Stimulated activated CD8-positive, alpha-beta memory T cell treated with anti-CD3 and anti-CD28 coated beads, Interleukin-2, amount 100 ng/mL, for 1 hour (primary cell): ENCODE measurements at places on chromosomes 1 and 21.
A peak's percentile ranks its signal among the peaks of the same experiment; 100 is the strongest.

- peak; percentile 24 for DNase-seq
Measured at GRCh38 chr21:33374450-33375096, 28.6 kb upstream of the IFNGR2 start.

DNA sequence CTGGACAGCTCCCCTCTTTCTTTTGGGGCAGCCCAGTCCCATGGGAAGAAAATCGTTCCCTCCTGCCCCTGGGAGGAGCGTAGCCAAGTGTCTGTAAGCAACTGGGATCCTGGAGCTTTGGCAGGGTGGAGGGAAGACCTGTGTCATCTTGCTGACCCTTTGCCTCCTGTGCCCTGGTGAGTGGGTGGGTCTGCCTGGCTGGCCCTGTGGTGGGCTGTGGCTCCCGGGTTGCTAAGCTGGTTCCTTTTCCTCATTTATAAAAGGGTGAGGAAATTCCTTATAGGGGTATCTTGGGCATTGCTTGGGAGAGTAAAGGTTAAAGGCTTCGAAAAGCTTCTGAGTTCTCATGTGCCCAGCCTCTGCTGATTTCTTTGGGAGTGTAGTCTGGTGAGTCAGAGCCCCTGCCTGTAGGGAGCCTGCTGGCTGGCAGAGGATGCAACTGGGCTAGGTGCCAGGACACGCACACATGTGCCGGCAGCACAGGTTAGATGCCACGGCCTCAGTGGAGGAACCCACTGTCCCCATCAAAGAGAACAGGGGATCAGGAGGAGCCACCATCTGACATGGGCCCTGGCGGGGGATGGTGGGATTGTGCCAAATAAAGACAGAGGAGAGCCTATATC is 85.2 kb downstream of the ARHGEF10L start:
- no peak for DNase-seq

DNA sequence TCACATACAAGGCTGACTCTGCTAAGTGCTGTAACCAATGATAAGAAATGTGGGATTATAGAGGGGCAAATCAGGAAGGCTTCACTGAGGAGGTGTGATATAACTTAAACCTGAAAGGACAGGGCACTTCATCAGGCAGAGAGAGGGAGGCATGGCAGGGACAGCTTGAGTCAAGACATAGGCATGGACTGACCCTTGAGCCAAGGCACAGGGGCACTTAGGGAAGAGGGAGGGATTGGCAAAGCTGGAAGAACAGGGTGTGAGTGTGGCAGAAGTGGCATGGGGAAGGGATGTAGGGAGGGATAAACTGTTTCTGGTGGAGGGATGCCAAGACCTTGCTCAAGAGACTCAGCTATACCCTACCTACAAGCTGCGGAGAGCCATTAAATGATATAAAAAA is 81.3 kb downstream of the PLXNA2 start:
- DNase-seq = no peak

GRCh38 chr1:2977886-2978611 is 43.2 kb upstream of the ACTRT2 start:
- DNase-seq = no peak

- DNase-seq = no peak
Measured at GRCh38 chr1:27525296-27526272, 35.6 kb upstream of the WASF2 start.

DNA sequence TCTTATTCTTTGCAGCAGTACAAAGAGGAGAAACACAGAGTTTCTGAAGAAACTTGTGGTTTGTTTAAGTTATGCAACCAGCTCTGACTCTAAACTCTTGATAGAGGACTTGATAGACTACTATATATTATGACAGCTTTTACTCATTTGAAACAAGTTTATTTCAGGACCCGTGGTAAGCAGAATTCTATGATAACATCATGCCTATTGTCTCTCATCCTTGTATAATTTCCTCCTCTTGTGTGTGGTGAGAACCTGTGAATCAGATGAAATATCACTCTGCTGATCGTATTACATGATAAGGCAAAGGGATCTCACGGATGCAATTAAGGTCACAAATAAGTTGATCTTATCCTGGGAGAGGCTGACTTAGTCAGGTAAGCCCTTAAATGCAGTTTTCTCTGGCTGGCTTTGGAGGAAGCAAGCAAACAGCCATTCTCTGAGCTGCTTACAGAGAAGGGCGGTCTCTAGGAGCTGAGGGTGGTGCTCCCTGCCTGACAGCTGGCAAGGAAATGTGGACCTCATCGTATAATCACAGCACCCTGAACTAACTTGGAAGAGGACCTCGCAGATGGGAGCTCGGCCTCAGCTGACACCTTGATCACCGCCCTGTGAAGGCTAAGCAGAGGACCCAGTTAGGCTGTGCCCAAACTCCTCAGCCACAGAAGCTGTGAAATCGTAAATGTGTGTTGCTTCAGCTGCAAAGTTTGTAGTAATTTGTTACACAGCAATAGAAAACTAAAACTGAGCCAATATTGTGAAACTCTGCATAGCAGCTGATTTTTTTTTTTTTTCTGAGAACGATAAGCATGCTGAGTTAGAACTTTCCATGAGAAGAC is 151.1 kb upstream of the DPT start:
- DNase-seq = no peak

GRCh38 chr1:18668750-18669404 is 38.2 kb downstream of the PAX7 start:
- DNase-seq = no peak

DNA sequence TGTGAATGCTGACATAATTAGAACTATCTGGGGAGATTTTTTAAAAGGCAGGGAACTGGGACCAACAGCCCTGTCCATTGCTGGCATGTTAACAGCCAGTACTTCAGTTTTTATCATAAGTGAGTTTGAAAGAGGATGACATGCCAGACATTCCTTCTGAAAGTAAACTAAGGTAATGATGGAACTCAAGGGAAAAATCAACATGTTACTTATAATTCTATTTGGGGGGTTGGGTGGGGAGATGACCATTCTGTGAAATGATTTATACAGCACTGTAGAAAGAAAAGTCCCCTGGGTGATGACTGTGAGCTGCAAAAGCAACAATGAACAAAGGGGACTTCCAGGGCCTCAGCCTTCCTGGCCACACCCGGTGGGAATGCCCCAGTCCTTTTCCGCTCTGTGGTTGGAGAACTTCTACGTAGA is 5.4 kb upstream of the LAMC2 start:
- DNase-seq = no peak

DNA sequence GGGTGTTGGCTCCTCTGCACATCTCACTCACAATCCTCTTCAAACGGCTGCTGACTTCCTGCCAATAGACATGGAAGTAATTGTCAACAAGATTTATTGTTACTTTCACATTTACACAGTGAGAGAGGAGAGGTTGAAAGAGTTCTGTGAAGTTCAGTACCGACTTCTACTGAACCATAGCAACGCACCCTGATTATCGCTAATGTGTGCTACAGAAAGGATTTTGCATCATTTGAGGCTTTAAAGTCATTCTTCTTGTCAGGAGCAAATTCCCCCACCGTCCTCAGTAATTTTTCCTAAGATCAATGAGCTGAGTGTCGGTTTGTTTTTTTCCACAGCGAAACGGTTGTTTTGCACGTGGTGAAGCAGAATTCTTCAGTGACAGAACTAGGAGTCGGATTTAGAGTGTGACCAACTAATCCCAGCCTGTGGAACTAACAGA is 361.0 kb downstream of the ADGRL2 start:
- no peak for DNase-seq

DNA sequence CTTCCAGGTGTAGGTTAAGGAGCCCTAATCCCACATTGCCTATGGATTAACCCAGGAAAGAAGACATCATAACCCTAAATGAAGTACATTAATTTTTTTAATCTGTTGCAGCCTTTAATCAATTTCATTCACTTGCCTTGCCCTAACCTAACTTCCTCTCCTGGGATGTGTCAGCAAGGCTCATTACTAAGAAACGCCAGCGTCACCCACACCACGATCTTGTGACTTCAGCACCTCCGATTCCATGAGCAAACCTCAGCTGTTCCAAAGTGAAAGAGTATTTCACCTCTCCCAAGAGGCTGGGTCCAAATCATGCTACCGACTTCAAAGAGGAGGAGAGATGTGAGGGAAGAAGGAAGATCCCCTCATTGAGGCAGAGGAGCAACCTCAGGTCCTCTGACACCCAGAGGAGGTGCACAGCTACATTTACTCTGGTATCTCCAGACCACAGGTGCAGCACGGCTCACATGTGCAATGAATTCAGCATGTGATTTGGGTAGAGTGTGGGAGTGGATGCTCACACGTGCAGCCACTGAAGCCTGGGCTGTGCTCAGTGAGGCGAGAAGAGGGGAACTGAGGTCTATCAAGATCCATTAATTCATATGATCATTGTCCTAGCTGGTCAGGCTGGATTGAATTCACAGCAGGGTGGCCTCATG is 134.1 kb downstream of the SLC30A10 start:
- no peak for DNase-seq

DNA sequence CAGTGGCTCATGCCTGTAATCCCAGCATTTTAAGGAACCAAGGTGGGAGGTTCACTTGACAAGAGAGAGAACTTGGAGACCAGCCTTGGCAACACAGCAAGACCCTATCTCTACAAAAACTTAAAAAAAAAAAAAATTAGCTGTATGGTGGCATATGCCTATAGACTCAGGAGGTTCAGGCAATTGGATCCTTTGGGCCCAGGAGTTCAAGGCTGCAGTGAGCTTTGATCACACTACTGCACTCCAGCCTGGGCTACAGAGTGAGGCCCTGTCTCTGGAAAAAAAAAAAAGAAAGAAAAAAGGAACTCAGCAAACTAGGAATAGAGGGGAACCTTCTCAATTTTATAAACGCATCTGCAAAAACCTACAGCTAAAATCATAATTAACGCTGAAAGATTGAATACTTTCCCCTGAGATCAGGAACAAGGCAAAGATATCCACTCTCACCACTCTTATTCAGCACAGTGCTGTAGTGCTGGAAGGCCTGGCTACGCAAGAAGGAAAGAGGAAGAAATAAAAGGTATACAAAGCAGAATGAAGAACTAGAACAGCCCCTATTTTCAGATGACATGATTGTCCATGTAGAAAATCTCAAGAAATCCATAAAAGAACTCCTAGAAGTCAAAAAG is 21.6 kb downstream of the HSF2BP start:
- DNase-seq = no peak

DNA sequence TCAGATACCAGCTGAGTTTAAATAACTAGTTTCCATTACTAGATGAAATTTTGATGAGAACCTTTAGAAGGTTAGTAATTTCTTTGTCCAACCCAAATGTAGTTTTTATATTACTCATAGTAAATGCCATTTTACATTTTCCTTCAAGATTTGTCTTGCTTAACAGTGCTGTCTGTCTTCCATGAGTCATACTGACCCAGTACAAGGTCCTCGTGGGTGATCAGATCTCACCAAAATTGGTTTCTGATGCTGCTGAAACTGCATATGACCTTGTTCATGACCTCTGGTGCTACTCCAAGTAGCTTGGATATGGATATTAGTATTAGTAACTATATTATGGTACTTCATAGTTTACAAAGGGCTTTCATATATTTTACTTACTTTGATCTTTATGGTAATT is 207.1 kb downstream of the RYR2 start:
- no peak for DNase-seq

DNA sequence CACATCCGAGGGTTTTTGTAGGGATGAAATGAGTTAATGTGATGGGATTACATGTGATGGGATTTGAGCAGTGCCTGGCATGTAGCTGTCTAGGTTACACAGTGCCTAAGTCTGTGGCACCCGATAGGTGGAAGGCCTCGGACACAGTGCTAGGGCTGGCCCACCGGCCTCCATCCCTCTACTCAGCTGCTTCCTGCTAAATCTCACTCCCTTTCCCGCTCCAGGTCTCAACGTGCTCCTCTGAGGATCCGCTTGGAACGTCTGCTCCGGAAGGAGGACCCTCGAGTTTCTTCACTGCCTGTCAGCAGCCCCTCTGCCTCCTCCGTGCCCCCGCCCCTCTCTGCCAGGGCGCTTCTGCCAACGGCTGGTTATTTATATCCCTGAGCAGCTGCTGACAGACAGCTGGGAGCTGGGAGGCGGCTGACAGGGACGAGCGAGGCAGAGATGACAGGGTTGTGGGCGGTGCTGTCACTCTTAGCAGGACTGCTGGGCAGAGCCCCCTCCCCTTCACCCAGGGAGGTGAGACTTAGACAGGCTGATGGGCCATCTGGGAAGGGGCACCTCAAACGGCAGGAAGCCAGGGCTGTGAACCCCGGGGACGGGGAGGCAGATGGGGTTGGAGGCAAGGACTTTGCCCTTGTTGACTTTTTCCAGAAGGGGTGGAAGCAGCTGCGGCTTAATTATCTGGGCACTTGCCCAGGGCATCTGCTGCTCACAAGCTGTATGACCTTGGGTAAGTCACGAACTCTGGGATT is 26.6 kb upstream of the LRRN2 start:
- no peak for DNase-seq

- DNase-seq = no peak
Measured at GRCh38 chr1:22449636-22450035, 2.0 kb upstream of the ZBTB40 start.

- no peak for DNase-seq
Measured at GRCh38 chr21:38171723-38172344, 85.0 kb upstream of the KCNJ15 start.

GRCh38 chr1:150410582-150411101 is 46.7 kb downstream of the RPRD2 start:
- DNase-seq = no peak
